Natural killer cell (primary cell): ENCODE measurements at places on chromosomes 13 and 19. TPM values are rescaled to one million over a fixed set of nuclear protein-coding genes. Genes with fewer than 3 reads are reported as not detected.

DNA sequence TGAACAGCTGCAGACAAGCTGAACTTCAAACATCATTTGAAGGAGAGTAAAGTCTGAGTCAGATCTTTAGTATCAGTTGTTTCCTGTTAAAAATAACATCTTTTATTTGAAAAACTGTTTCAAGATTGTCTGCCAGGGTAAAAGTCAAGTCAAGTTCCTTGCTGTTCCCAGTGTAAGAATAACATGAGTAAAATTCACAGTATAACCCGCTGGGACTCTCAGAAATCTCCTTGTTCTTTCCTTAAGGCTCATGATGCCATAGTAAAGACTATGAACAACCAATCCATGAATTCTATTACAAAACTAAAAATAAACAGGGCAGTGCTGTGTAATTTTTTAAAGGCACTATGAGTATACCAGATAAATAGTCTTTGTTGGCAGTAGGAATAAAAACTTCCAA, 112.9 kb downstream of the IRS2 start:
- DNase-seq, result no peak

The CAPS gene
- 41.6 TPM for total RNA-seq

The KATNAL1 gene
- 15.0 TPM for total RNA-seq

DNA sequence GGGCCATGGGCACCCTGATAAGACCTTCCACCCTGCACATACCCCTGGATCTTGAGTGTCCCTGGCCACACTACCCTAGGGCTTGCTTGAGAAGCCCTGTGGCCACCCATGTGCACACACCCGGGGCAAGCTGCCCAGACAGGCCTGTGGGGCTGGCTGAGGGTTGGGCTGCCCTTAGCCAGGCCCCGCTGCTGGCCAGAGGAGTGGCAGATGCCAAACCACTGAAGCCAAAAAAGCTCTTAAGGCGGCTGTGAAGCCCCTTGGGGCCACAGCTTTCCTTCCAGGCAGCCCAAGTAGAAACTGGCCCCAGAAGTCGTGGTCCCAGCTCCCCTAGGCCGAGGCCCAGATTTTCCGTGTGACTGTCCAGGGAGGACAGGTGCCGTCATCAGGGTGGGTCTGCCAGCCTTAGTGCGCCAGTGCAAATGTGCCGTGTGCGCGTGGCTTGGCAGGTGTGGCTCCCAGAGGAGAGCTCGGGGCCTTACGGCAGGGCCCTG, 14.8 kb downstream of the CEBPG start:
- no peak for DNase-seq

GRCh38 chr13:82687884-82688283, 1194.4 kb downstream of the SLITRK1 start:
- no peak for DNase-seq

The PRKD2 gene
- total RNA-seq, result 203 TPM

DNA sequence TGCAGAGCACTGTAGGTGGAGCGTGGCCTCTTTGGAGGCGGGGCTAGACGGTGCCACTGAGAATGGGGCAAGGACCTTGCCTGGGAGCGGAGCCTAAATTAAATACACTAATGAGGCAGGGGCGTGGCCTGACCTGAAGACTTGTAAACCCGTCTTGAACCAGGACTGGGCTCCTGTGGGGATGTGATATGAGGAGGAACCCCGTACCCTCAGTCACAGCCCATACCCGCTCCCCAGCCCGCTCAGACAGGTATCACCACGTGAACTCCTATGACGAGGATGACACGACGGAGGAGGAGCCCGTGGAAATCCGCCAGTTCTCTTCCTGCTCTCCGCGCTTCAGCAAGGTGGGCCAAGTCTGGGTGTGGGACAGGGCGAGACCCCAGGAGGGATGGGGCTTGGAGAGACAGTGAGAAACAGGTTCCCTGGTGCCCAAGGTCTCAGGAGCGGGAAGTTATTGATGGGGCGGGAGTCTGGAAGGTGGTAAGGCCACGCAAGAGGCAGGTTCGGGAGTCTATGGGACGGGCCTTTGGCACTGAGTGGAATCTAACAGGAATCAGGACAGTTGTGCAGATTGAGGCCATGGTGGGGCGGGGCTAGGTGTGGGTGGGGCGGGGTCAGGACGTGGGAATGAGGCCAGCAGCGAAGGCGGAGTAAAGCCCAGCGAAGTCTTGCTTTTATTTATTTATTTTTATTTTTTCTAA, 14.7 kb downstream of the DNASE2 start:
- DNase-seq, result no peak

GRCh38 chr19:12117201-12117970, 22.8 kb downstream of the ZNF20 start:
- DNase-seq, result no peak

The DDX39A gene
- total RNA-seq, result 397 TPM

The ZNF112 gene
- total RNA-seq, result not detected

DNA sequence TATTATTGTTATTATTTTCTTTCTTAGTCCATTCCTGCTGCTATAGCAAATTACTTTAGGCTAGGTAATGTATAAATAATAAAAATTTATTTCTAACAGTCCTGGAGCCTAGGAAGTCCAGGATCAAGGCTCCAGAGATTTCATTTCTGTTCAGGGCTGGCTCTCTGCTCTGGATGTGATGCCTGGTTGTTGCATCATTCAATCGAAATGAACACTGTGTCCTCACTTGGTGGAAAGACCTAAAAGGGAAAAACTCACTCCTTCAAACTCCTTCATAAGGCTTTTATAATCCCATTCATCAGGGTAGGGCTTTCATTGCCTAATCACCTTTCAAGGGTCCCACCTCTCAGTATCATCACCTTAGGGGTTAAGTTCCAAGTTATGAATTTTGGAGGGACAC, 395.0 kb downstream of the EFNB2 start:
- no peak for DNase-seq

DNA sequence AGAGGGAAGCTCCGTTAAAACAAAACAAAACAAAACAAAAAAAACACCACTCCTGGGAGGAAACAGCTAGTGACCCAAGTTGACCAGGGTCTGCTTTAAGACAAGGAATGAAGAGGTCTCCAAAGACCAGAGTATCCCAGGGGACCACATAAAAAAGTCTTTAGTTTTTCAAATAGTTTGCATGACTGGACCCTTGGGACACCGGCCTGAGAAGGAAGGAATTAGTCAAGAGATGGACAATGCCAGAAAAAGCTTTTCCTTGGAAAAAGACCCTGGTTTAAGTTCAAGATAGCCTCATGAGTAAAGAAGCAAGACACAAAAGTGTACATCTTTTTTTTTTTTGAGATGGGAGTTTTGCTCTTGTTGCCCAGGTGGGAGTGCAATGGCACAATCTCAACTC, 12.5 kb upstream of the PNMA8B start:
- DNase-seq, result no peak

DNA sequence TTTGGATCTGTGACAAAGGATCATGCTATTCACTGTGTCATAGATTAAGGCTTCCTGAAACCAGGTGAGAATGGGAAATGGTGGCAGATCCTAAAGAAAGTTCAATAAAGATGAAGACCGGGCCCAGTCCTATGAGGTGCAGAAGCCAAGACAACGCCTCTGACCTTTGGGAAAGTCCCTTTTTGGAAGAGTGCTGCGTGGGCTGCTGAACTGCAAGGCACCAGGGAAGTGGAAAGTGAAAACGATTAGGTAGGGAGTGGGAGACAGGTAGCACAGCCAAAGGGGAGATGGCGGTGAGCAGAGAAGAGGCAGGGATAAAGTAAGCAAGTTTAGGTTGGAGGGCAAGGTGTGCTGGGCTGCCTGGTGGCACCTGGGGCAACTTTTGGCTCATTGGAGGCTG, 16.3 kb downstream of the MBNL2 start:
- no peak for DNase-seq

GRCh38 chr13:45713721-45714120, 11.6 kb downstream of the CBY2 start:
- DNase-seq, result no peak

The TSKS gene
- total RNA-seq, result 0.35 TPM

DNA sequence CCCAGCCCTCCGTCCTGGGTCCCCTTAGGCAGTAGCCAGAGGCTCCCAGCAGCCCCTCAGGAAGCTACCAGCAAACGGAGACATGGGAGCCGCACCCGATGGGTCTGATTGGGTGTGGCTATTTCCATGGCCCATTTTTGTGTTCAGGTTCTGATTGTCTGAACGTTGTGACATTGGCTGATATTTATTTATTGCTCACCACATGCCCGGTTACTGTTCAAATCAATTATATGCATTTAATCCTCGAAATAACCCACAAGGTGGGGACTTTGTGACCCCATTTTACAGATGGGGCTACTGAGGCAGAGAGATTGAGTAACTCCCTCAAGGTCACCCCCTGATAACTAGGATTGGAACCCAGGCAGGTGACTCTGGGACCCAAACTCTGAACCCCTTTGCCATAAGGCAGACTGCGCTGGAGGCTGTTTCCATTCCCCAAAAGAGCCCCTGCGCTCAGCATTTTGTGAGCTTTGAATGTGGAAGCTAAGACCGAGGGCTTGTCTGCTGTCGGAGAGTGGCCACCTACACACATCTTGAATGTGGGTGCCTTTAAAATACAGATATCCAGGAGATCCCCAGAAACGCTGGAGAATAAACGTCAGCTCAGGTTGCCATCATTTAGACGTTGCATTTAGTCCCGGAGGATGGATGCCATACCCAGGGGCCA, 13.6 kb upstream of the MCF2L start:
- DNase-seq, result no peak

DNA sequence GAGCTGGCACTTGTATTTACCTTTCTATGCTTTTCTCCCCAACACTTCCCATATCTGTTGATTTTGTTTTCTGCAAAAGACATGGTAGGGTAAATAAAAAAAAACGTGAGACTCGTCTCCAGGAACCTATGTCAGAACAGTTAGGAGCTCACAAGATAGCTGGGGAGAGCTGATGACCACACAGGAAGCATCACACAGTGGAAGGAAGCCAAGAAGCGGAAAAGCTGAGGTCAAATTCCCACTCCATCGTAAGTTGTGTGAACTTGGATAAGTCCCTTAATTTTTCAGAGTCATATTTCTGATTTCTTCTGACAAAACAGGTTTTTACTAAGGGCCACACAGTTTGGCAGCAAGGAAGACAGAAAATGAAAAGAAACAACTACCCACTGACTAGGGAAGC, 199.6 kb downstream of the KLF5 start:
- DNase-seq, result no peak

The RFC3 gene
- total RNA-seq, result 5.5 TPM

DNA sequence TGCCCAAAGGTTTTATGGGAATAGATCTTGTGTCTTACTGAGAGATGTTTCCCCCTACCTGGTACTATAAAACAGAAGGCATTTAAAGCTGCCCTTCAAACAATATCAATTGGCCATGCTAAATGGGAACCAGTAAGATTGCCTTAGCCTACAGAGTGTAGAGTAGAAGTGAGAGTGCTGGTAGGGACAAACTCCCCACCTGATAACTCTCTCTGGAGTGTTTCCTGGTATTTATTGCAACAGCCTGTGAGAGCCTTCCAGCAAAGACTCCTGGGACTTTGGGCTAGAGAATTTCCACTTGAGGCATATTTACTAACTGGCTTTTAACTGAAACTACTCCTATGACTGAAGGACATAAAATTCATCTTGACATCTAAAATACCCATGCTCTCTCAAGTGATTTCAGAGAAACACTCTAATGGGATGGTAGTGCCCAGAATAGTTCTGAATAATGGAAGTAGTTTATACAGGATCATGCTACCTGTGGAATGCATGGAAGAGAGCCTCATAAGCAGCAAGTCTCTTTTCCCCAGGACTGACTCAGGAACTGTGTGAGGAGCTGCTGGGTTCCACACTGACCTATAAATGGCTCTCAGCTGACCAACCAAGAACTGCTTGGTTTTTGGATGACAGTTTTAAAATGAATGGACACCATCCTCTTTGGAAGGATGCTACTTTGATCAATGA, 132.7 kb upstream of the SLITRK5 start:
- no peak for DNase-seq

GRCh38 chr13:44493213-44493812, 82.8 kb downstream of the TSC22D1 start:
- DNase-seq, result no peak

DNA sequence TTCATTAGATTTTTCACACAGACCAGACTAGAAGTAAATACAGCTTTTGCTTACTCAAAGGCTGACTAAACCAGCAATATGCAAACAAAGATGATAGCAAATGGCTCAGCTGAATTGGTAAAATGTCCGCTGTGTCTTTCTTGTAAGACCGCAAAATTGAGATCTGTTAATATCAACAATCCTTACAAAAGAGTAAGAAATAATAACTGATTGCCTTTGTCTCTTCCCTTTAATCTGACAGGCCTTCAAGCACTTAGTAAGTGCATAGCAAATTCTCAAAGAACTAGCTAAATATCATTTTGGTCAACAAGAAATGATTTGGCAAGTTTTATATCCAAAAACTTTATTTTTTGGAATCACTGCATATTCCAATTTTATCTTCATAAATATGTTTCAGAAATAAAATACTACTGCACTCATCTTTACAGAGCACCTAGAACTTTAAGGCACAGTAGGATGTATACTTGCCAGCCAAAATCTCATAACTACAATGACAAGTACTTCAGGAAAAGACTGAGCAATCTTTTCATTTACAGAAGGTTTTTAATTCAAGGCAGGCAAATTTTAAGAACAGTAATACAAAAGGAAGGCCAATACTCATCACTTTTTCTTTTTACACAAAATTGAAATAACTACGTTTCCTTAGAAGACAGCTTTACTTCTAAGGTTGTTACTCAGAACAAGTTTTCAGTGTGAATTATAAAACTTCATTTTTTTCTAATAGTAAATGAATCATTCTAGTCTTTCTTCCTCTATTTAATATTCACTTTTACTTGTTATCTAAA, 1.1 kb downstream of the ELF1 start:
- no peak for DNase-seq

DNA sequence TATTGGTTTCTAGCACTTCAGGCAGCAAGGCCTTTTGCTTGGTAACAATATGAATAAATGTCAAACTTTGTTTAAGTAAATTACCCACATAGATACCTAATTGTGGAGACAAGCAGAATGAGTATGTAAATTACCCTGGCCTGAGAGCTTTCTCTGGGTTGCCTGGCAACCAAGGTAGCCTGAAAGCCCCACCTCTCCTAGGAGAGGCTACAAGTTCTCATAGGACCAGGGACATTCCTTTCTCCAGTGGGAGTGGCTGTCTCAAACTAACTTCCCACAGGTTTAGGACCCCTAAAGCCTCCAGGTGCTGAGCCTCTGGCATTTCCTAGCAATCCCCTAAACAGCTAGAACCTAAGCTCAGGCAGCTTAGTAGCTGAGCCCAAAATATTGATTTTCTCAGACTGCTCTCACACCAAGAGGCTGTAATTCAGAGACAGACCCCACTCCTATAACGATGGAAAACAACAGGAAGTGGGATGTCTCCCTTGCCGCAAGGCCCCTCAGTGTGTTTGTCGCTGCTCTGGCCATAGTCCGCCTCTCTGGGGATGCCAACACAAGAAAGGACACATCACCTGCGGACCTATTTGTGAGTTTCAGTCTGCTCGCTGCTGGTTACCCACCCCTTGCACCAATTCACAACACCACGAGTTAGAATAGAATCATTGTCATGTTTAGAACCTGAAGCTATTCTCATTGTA, 207.3 kb downstream of the DLEU7 start:
- DNase-seq, result no peak

DNA sequence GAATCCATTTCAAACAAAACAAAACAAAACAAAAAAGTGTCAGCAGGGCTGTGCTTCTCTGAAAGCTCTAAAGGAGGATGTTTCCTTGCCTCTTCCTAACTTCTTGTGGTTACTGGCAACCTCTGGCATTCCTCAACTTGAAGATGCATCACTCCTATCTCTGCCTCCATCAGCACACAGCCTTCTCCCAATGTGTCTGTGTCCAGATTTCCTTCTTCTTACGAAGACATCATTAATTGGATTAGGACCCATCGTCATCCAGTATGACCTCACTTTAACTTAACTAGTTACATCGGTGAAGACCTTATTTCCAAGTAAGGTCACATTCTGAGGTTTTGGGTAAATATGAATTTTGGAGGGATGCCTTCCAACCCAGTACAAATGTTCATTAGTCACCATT, 33.8 kb upstream of the GTF2F2 start:
- DNase-seq, result no peak

The AP1M1 gene
- 99.0 TPM for total RNA-seq
